Bone marrow (tissue), 2 donors: ENCODE measurements at places on chromosomes 12 and 14.

GRCh38 chr12:30847259-30847658 is 79.3 kb upstream of the TSPAN11 start:
- DNase-seq, result peak; percentile 33

- DNase-seq, result no peak
Measured at GRCh38 chr12:94982456-94982855, 21.0 kb downstream of the NDUFA12 start.

DNA sequence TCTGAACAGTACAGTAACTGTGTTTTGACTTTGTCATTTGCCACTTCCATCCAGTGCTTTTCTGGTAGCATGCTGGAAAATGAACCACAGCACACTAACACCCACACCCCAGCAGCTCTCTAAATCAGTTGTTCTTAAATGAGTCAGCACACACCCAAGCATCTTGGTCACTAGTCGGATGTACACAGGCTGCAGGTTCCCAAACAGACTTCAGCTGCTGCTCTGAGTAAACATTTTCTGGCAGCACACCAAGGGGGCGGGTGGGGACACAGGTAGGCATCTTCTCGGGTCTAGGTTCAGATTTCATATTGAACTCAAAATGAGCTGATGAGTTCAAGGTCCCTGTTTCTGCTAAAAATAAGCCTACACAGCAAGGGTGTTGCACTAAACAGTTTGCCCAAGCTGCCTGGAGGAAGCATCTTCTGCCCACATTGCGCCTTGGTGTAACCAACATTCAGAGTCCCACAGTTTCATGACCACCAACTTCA is 39.8 kb downstream of the IFNG start:
- no peak for DNase-seq

DNA sequence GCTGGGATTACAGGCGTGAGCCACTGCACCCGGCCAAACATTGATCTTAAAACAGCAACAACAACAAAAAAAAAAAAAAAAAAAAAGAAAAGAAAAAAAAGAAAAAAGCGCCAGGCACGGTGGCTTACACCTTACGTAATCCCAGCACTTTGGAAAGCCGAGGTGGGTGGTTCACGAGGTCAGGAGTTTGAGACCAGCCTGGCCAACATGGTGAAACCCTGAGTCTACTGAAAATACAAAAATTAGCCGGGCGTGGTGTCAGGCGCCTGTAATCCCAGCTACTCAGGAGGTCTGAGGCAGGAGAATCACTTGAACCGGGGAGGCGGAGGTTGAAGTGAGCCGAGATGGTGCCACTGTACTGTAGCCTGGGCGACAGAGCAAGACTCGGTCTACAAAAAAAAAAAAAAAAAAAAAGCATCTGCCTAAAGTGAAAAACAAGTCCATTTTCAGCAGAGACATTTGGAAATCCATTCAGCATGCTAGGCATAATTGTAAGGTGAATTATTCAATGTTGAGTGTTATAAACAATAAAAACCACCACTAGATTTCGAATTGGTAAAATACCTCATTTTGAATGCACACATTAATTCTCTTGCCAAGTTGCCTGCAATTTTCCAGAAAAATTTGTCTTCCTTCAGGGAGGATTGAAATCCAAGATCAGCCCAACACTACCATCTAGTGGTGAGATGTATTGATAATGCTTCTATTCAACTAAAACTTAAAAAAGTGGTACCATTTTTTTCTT is 8.0 kb upstream of the CERS5 start:
- DNase-seq, result peak; percentile 54

DNA sequence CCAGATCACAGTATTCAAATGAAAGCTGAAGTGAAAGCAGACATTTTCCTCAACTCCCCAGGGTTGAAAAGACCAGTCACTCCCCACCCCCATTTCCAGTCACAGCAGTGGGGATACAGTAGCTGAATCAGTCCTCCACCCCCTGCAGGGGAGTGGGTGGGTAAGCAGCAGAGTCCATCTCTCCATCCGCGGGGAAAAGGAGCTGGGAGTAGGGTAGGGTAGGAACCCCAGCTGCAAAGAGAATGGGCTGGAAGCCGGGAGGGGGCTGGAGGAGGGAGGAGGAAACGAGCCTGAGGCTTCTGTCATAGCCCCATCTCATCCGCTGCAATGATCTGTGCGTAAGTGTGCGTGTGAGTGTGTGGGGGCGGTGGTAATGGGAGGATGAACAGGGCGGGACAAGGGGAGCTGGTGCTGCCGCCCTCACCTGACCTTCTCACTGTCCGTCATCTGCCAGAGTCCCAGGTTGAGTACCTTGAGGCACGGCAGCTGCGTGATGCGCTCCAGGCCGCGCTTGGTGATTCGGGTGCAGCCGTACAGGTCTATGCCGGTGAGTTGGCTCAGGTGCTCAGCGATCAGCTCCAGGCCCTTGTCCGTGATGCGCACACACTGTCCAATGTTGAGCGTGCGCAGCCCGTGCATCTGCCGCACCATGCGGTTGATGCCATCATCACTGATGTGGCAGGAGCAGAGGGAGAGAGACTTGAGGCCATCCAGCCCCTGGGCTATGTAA is 1.8 kb downstream of the FBXL14 start:
- peak; percentile 23 for DNase-seq

GRCh38 chr14:83779266-83779665 is 1750.7 kb upstream of the FLRT2 start:
- no peak for DNase-seq

- DNase-seq, result no peak
Measured at GRCh38 chr12:6791931-6792520, 2.7 kb downstream of the CD4 start.

DNA sequence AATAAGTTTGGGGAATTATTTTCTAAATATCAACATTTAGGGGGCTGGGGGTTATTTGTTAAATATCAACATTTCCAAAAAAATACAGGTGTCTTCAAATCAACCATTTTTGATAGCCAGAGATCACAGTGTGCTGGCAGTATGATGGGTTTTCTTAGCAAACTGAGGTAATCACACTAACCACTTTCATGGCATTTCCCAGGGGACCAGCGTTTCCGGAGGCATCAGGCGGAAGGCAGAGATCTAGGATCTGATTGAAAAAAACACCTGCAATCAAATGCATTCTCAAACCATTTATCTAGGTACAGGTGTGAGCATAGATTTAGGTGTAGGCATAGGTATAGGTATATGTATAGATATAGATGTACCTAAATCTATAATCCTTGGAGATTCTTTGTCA is 34.6 kb downstream of the GLRX5 start:
- DNase-seq, result no peak

DNA sequence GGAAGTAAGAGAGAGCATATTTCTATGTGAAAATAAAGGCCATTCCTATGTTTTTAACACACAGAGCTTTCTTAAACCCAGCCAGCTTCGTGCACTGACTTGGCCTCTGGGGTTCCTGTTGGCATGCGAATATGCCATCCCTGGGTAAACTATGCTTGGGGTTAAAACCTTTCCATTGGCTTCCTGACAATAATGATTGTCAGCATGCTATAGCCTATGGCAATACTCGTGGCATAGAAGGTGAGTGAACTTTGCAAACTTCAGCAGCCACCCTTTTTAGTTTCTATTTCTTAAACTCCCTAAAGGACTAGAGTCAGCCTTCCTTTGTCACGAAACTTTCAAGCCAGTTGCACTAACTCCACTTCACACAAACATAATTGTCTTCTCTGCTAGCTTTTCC is 148.4 kb upstream of the RGS6 start:
- DNase-seq, result no peak

GRCh38 chr14:38721822-38722431 is 381.1 kb downstream of the SEC23A start:
- DNase-seq, result peak; percentile 35

DNA sequence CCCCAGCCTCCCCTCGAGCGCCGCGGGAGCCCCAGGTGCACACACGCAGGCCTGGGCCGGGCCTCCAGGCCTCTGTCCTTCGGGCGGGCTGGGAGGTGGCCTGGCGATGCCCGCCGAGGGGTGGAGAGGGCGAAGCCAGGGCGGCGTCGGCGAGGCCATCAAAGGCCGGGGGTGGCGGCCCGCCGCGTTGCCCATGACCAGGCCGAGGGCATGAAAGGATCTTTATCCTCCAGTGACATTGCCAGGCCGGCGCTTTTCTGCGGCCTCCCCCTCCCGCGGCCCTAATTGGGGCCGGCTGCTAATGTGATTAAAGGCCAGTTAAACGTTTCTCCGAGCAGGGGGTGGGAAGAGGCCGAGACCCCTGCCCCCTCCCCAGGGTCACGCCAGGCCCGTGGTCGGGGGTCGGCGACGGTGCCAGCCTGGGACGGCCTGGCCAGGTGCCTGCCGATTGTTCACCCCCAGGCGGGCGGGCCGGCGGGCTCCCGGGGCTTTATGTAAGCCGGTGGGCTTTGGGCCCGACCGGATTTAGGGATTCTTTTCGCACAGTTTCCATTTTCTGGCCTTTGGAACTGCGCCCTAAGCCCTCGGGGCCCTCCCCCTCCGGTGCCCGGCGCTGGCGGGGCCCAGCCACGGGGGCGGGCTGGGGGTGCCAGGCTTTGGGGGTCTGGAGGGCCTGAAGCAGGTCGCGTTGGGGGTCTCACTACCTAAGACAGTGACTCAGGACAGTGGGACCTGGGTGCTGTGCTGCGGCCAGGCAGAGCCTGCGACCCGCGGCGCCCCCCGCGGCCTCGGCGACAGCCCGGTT is 103.2 kb upstream of the DIO3 start:
- DNase-seq, result no peak

- DNase-seq, result no peak
Measured at GRCh38 chr12:28089338-28089737, 100.9 kb upstream of the CCDC91 start.
